ENCODE measurements at places on chromosomes 3 and 15.

DNA sequence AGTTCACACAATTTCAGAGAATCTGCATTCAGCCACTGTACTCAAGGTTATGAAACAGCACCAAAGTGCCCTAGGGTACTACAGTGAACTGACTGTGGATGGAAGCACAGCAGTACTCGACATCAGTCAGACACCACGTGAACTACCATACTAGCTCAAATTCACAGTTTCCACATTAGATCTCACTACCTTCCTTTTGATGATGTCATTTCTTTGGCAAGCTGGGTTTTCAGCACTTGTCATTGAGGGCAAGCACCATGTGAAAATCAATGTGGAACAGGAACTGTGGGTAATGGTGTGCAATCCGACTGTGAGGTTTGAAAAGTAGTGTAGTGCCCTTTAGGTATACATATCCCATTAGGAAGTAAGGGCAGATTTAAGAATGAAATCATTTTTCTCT lies 110.5 kb upstream of the BFSP2 start:
- DNase-seq = no peak

DNA sequence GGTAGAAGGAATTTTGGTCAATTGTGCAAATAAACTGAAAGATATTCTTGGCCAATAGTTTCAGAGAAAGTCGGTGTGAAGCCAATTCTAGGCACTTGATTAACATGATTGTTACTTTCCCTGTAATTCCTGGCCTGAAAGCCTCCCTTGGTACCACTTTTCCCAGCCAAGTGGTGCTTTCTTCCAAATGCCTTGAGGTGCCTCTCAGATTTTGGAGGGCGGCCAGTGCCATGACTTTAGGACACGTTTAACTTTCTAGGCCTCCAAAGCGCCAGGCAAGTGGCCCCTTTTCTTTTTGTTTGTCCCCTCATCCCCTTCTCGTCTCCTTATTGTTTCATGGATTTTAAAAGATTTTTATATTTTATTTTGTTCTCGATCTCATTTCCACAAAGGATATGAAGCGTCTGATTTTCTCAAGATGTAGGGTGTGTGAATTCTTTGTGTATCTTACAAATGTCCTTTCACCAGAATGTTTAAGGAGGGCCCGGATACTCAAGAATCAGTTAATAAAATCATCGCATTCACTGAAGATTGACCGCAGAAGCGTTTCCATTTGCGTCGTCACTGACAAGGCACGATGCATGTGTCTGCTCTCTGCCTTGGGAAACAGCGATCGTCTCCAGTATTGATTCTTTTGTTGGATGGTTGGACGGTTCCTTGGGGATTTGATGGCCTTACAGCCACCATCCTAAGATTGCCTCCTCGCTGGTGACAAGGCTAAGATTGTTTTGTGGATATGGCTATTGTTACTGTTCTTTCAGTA lies 87.8 kb downstream of the ASB7 start:
- no peak for DNase-seq

DNA sequence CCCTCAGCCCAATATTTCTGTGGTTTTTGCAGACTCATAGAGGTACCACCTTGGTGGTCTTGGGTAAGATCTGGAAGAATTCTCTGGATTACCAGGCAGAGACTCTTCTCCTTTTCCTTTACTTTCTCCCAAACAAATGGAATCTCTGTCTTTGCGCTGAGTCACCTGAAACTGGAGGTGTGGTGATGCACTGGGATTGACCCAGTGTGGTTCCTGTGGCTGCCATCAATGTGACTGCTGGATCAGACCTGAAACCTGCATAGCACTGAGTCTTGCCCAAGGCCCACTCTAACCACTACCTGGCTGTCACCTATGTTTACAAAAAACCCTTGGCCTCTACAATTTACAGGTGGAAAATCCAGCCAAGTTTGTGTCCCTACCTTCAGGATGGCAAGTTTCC lies 295.3 kb downstream of the RBMS3 start:
- no peak for DNase-seq

DNA sequence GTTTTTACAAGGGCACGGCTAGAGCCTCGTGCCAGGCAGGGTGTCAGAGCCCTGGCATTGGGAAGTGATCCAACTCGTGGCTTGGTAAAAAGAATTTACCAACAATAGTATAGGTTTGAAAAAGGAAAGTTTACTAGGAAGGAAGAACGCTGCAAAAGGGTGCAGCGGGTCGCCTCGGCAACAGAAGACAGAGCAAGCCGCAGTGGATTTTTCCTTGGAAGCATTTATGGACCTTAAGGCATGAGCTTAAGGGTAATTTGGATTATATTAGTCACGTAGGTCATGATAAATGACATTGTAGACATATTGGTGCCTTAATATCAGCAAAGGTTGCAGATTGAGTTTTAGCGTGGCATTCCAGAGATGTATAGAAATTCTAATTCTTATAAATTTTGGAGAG lies 163.4 kb upstream of the PPP2R3A start:
- no peak for DNase-seq

DNA sequence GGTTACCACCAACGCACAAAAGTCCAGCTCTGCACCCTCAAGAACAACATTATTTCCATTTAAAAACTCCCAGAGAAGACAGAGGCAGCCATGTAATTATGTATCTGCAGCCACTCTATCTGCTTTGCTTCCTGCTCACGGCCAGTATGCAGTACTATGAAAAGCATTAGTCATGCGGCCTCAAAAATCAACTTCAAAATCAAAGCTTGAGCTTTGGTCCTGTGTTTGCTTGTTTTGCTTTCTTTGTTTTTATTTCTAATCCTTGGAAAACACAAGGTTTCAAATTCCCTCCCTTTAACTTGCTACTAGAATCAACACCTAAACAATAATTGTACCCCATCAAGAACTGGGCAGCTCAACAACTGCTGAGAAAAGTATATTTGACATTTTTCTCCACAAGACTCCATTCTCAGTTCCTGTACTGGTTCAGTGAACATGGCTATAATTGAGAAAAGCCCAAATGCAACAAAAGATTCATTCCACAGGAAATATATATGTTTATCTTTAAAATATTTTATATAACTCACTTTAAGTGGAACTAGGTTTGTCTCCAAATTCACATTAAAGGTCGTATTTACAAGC lies 37.6 kb downstream of the GBE1 start:
- DNase-seq = no peak

- DNase-seq = no peak
Measured at GRCh38 chr15:39357480-39358268, 223.2 kb upstream of the THBS1 start.

GRCh38 chr15:52095597-52096262 lies 16.8 kb downstream of the BCL2L10 start:
- DNase-seq = no peak

DNA sequence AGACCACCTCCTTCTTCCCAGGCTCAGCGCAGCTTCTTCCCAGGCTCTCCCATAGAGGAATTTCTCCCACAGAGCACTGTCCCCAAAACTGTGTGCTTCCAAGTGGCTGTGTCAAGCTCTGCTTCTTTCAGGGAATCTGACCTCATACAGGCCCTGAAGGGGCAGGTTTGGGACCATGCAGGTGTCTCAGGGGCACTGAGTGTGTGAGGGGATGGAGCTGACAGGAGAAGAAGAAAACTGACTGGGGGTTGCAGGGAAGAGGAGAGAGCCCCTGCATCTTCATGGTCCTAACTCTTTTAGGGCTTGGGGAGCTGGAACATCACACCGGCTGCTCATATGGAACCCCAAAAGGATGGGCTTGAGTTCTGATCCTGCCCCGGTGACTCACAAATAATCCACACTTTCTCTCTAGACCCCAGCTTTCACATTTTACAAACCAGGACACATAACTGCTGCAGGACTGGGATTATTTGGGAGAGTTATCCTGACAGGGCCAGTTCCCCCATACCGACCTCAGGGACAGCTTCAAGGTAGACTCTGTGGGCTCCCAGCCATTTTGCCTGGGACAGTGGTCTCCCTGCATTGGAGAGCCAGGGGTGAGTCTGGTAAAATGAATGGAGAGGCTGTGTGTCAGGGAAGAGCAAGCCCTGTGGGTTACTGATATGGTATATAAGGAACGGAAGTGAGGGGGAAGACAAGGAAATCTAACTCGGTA lies 316.1 kb downstream of the TLE3 start:
- no peak for DNase-seq

DNA sequence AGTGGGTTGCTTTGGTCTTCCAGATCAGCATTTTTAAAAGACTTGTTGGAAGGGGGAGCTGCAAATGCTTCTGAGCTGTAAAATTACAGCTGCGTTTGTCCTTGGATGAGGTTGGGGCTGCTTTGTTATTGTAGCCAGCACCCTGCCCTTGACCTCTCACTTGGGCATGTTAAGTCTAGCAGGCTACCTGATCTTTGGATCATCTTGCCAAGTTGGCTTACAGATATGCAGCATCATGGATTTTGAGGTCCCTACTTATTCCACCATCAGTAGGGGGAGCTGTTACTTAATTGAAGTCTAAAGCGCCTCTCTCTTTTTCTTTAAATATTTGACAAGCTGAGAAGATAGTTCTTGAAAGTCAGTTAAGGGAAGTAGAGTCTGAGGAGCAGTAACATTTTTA lies 793.0 kb downstream of the MCTP2 start:
- no peak for DNase-seq

GRCh38 chr3:64647825-64648224 lies 40.0 kb downstream of the ADAMTS9 start:
- DNase-seq = no peak

DNA sequence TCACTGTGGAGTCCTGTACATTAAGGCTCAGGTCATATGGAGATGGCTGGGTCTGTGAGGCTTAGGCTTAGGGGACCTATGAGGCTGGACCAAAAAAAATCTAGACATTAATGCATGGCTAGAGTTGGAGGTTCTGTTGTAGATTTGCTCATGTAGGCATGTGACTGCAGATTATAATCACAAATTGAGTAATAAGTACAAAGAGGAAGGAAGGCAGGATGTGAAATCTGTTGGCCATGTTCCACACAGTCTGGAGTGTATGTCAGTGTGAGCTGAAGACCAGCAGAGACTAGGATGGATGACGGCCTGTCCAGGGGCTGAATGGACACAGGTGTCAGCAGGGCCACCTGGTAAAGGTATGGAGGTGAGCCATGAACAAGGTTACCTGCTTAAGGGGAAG lies at the start of gene ST3GAL6:
TSS of gene ST3GAL6 (plus strand) at position 265 of the 400 bp plus-strand sequence. CDS start 5,101 bp downstream, outside the sequence.
- no peak for DNase-seq

GRCh38 chr3:61985020-61985419 lies 388.3 kb downstream of the FEZF2 start:
- DNase-seq = no peak

GRCh38 chr3:129950318-129951046 lies 24.0 kb upstream of the TRH start:
- DNase-seq = no peak

DNA sequence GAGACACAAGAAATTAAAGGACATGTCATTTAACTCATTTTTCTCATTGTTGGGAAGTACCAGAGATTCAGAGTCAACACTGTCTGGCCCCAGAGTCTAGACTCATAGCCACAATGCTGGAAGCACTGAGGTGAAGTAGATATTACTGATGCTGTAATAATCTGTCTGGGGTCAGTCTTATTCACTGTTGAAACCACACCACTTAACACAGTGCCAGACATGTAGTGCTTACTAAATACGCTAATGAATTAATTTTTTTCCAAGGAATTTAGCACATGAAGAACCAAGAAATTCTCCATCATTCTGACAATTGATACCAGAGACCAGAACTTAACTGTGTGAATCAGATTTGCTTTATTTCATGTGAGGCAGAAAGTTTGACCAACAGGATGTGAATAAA lies 150.8 kb upstream of the STAC start:
- DNase-seq = no peak

DNA sequence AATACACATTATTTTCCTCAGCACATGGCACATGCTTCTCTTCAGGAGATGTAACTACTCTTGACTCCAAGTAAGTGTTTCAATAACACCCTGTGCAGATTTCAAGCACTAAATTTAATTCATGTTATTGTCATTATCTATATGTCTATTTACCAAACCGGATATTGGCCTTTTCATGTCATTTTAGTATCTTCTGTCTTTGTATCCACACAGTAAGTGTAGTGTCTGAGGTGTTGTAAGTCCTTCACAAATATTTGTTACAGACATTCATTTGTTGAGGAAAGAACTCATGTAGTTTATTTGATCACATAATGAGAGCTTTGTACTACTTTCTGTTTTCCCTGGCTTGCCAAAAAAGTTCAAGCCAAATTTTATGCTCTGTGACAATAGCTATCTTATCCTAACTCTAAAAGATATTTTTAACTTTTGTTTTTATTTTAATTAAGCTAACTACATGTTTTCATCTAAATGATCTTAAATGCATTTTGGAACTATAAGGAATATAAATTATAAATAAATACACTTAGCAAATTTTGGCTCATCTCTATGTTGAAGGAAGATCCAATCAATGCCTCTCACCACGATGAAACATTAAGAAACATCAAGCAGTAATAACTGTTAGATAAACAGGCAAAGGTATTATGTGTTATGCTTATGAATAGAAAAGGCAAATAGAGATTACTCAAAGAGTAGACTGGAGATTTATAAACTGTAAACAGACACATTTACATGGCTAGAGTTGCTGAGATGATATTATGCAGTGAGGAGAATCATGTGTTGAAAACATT lies 48.3 kb downstream of the SPTSSB start:
- DNase-seq = no peak

DNA sequence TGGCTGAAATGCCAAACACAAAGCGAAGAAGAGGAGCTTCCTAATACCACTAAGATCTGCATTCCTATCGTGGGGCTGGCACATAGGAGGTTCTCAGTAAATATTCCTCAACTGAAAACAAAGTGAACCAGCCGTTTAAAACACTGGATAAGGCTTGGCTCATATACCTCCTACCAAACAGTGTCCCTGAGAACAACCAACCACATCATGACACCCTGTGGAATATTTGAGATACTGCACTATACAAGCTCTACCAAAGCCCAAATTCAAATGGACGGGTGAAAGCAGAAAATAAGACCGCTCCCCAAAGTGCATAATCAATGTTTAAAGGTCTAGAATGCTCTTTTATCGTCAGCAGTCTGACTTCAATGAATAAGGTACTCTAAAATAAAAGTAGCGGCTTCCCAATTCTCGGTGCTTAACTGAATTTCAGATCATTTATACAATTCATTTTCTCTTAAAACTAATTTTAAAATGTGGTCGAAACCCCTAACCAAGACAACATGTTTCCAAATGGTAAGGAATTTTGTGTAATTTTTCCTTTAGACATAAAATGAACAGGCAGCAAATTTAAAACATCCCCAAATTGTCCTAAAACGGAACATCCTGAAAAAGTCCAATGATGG lies 425.8 kb downstream of the ERC2 start:
- no peak for DNase-seq
